ENCODE measurements at places on chromosomes 1 and 21.

- no peak for DNase-seq
Observed at GRCh38 chr1:39332291-39332690, 127.8 kb downstream of the MACF1 start.

GRCh38 chr1:226201029-226201593 lies 14.6 kb upstream of the ACBD3 start:
- no peak for DNase-seq

DNA sequence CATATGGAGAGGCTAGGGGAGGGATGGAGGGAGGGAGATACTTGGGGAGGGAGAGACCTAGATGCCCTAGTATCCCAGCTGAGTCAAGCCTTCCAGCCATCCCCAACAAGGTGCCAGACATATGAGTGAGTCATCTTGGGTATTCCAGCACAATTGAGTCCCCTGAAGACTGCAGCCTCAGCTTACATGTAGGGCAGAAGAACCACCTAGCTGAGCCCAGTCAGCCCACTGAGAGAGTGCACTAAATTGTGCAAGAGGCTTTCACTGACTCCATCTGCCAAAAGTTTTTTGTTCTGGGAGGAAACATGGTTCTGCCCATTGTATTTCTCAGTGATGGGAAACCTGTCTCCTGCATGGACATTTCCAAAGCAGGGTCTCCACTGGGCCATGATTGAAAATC lies 76.4 kb downstream of the FOXD2 start:
- no peak for DNase-seq

GRCh38 chr1:234533034-234533891 lies 54.3 kb upstream of the TARBP1 start:
- DNase-seq = peak; percentile 88

DNA sequence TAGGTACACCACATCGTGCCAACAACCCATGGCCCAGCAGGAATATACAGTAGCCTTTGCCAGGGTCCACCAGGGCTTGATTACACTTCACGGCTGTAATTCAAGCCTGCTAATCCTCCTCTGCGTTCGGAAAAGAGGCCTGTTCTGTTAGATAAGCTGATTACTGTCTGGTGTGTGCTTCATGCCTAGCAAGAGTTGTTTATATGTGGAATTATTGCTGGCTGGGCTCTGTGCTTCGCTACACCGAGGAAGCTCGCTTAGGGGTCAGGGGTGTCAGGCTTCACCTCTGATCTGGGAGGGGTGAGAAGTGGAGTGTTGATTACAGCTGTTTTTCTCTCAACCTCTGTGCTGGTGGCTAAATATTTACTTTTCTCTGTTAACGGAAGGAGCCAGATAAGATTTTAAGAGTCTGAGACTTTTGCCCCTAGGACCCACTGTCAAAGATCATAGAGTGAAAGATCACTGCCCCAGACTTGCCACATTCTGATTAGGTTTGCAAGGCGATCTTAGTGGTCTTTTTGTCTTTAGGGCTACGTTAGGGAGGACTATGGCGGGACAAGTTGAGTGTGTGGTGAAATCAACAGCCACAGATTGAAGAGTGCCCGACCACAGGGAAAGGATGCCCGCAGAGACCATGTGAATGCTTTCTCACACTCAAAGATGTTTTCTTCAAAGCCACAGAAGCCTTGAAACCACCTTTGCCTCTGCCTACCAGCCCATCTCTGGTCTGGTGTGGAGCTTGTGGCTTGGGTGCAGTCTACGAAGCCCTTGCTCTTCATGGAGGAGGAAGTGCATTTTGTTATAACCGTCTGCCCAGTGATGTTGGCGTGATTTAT lies 216.1 kb downstream of the PBX1 start:
- DNase-seq = no peak

- no peak for DNase-seq
Observed at GRCh38 chr1:239805851-239806772, 285.6 kb upstream of the FMN2 start.

GRCh38 chr1:225666495-225666894 lies 13.6 kb upstream of the ENAH start:
- no peak for DNase-seq

DNA sequence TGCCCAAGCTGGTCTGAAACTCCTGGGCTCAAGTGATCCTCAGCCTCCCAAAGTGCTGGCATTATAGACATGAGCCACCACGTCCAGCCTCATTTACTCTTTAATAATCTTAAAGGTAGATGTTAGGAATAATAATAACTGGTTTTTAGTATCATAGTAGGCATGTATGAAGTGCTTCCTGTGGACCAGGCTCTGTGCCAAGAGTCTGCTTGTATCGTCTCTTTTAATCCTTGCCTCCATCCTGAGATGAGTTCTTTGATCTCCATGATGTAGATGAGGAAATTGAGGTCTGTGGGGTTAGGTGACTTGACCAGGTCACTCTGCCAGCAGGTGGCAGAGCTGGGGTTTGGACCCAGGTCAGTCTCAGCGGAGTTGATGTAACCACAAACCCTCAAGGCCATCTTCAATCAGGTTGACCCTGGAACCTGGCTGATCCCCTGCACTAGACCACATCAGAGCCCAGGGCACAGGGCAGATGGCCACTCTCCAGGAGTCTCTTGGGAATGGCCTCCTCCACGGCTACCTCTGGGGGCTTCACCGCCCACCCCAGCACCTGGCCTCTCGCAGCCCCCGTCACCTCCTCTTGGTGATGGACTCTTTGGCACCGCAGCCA lies 11.3 kb downstream of the EFHD2 start:
- no peak for DNase-seq

DNA sequence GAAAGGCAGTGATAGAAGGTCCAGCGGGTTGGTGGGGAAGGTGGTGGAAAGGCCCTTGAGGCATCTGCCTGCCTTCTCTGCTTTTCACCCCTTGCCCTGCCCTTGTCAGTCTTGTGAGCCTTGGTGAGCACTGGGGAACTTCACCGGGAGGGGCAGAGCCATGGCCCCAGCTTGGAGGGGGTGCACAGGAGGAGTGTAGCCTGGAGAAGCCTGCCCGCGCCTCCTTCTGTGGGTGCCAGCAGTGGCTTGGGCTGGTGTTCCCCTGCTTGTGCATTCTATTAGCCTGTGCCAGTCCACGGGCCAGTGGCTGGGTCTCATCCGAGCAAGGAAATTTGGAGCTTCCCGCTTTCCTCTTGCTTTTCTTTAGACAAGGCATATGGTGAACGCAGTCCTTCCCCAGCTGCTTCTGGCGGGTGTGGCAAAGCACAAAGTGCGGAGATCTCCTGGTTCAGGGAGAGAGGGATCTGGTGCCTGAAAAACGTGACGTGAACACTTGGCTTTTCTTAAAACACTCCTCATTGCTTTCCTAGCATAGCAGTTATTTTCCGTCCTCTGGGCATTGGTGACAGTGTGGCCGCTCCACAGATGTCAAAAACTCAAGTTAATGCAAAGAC lies 10.6 kb upstream of the B3GALT5 start:
- DNase-seq = no peak

DNA sequence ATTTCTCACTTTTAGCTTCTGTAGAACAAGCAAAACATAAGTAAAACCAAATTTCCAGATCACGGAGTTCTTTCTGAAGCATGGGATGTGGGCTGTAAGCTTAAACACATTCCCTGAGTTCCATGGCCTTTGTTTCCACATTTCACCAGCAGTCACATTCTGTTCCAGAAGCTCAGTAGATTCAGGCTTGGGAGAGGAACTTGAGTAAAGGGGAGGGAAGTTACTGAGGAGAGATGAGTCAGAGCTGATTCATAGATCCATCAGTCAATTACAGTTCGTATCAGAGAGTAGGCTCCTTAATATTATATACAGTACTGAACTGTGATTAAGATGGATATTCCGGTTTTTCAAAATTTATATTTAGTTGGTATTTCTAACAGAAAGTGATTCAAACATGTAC lies 614.3 kb downstream of the NCAM2 start:
- DNase-seq = peak; percentile 67

DNA sequence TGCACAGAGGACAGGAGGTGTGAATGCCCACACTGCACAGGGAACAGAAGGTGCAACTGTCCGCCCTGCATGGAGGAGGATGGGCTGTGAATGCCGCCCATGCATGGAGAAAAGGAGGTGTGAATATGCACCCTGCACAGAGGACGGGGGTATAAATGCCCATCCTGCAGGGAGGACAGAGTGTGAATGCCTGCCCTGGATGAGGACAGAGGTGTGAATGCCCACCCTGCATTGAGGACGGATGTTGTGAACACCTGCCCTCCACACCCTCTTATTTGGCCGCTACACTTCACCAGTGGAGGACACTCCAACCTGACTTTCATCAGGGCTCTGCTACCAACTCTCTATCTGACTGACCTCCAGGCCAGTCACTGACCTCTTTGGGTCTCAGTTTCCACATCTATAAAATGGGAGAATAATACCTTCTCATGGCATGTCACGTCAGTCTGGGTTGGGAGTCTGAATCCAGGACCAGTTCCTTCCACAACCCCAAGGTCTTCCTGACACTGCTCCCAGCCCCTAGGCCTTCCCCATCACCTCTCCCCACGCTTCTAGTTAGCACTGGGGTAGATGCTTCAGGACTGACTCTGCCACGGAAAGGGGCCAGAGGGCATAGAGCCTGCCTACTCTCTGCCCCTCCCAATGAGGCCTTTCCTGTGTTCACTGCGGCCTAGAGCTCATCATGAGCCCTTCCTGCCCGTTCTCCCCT lies 28.4 kb downstream of the ZBTB17 start:
- no peak for DNase-seq

DNA sequence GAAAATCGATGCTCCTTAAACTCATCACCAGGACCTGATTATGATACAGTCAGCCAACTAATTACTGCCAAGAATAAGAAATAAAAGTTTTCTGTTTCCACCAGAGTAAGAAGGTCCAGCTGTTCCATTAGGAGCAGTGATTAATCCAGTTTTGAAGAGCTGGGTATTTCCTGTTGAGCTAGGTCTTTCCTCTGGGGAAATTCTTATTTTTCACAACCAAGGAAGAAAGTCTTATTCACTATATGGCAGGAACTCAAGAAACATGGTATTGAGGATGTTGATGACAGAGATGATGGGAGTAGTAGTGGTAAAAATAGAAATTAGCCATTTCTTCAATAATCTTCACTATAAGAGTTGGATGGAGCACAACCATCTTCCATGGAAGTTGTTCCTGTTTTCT lies 374.6 kb upstream of the RUNX1 start:
- DNase-seq = peak; percentile 44

DNA sequence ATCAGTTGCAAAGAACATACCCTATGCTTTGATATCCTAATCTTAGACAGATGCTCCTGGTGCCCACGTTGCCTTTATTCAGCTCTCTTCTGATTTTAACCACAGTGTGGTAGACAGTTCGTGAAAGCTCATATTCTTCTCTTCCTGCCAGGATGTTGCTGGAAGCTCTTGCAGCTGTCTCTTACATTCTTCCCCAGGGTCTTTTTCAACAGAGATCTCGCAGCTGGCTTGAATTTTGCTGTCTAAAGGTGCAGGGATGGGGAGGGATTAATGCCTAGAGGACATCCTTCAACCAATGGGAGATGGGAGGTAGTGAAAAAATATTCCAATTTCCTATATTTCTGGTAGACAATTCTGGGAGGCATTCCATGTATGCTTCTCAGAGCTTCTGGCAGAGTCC lies 150.0 kb upstream of the APP start:
- no peak for DNase-seq

DNA sequence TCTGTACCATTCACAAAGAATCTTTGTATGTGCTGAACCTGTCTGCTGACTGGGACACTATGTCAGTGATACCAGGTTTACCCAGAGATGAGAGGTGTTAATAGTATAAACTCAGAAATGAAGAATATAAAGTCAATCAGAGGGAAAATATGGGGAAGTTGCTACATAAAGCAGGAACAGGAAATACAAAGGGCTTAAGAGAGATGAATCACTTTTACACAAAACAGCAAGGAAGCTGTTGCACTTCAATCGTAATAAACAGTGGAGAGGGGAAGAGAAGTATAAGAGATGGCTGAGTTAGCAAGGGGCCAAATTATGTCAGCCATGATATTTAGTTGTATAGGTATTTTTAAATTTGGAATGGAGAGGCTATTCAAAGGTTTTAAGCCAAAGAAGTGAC lies 890.2 kb upstream of the NCAM2 start:
- DNase-seq = no peak

DNA sequence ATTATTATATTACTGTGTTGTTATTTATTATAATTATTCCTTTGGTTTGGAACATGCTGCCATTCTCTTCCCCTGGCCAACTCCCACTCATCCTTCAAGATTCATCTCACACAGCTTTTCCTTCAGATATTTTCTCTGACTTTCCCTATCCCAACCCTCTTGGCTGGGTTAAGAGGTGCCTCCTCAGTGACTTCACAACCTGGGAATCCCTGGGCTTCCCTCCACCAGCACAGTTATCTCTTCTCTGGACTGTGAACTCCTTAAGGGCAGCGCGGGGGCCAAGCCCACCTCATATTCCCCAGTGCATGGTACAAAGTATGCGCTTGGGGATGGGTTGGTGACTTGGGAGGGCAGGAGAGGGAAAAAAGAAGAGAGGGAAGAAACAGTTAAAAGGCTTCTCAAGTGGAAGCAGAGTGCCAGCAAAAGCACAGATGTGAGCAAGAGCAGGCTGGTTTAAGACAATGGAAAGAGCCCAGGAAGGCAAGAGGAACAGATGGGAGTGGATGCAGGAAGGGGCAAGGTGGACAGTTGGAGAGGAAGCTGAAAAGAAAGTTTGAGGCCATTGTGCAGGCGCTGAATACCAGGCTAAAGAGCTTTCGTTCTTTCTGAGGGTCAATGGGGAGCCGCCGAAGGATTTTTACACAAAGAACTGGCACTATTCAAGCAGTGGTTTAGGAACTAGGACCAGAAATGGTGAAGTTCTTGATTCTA lies 132.3 kb downstream of the BEND5 start:
- DNase-seq = no peak

GRCh38 chr1:3030663-3031381 lies 9.6 kb downstream of the ACTRT2 start:
- no peak for DNase-seq

DNA sequence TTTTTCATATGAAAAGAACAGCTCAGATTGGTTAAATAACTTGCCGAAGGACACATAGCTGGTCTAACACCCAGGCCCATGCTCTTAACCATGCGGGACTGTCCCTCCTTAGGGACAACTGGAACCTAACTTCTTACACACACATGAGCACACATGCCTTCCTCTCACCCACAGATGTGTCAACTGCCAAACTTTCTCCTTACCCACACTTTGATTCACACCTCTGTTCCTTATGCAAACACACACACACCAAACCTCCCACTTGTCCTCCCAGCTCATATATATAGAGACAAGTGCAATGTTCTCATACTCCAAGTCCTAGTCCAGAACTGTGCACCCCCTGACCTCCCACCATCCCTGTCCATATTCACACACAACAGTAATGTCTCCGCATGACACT lies 4.3 kb downstream of the RAB25 start:
- no peak for DNase-seq

- no peak for DNase-seq
Observed at GRCh38 chr1:183159960-183160359, 26.1 kb upstream of the LAMC2 start.

DNA sequence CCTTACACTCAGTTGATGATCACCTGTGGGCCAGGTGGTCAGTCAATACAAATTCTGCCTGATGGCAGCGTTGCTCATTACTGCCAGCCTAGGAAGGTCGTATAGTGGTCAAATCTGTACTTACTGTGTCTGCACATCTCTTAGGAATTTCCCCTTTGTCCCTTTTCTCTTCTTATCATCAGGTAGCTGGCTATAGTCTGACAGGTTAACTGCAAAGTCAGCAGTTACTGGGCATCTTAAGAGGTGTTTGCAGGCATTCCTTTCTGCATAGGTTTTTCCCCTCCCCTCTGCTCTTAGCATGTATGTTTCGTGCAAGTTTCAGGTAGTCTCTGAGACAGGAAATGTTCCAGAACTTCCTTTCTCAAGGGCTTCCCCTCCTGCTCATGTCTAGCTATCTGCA lies 298.7 kb downstream of the LRRIQ3 start:
- DNase-seq = no peak

Measured in AG04449 (cell line).